ENCODE measurements at places on chromosomes 7 and 10.

- no peak for DNase-seq
Measured at GRCh38 chr10:79336739-79337138, 10.5 kb upstream of the PPIF start.

DNA sequence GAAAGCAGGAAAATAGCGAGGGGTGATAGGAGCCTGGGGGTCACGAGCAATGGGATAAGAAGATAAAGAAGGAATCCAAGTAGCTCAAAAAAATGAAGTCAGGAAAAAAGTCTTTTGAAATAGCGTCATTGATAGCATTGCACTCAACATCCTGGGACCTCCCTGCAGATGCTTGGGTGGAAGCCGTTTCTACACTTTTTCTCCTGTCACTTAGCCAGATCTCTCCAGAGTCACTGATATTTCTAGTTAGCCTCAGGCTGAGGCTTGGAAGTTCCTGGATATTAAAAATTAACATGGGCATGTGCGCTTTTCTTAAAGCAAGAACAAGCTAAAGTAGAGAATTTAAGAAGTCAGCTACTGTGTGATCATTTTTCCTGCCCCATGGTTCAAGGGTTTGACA, 39.5 kb upstream of the CHST15 start:
- DNase-seq = no peak

DNA sequence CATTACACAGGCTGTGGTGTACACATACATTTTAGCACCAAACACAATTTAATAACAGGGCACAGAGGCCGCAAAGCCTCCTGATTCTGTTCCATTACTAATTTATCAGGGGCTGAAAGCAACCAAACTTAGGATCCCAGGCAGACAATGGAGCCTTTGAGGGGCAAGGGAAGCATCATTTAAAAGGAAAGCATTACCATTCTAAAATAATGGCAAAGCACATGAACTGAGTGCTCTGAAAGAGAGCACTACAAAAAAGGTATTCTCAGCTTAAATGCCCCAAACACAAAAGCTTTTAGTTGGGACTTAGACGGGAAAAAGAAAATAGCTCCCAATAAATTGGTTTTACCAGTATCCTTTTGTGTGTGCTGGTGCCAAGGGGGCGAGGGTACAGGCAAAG, 282.0 kb upstream of the ETV1 start:
- DNase-seq = no peak

- no peak for DNase-seq
Measured at GRCh38 chr7:1667566-1668395, 2.3 kb upstream of the ELFN1 start.

GRCh38 chr10:77576007-77576367, 61.6 kb downstream of the KCNMA1 start:
- DNase-seq = no peak

- no peak for DNase-seq
Measured at GRCh38 chr10:2207246-2207922, 470.1 kb upstream of the ADARB2 start.

- no peak for DNase-seq
Measured at GRCh38 chr7:80213814-80214213, 79.2 kb downstream of the GNAI1 start.

DNA sequence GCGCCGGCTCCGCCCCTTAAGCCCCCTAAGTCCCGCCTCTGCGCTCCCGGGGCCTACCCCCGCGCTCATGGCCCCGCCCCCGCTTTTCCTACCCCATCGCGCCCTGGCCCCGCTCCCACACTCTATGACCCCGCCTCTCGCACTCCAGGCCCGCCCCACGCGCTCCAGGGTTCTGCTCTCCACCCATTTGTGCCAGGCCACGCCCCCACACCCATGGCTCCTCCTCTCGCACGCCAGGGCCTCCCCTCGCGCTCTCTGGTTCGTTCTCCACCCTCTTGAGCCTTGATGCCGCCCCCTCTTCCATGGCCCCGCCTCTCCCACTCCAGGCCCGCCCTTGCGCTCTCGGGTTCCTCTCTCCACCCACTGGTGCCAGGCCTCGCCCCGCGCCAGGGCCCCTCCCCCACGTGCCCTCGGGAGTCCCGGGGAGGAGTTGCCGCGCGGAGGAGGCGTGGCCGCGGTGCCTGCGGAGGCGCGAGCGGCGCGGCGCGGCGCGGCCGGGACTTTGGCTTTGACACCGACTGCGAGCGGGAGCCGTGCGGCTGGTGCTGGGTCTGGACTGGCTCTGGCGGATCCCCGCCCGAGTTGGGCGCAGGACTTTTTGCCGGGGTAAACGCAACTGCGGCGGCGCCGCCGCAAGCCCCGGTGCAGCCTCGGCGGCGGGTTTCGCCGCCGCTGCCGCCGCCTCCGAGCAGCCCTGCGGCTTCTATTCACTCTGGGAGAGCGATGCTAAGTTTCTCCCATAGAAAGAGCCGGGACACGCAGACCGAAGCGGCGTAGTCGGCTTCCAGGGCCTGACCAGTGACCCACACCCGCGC, at the start of gene EEPD1:
EEPD1 (plus strand) TSS at position 499 of the 815 bp plus-strand sequence. CDS start 1,071 bp downstream, outside the sequence.
- peak; percentile 88 for DNase-seq

Measured in GM19239 (cell line).